ENCODE measurements at places on chromosomes 6 and 20.

DNA sequence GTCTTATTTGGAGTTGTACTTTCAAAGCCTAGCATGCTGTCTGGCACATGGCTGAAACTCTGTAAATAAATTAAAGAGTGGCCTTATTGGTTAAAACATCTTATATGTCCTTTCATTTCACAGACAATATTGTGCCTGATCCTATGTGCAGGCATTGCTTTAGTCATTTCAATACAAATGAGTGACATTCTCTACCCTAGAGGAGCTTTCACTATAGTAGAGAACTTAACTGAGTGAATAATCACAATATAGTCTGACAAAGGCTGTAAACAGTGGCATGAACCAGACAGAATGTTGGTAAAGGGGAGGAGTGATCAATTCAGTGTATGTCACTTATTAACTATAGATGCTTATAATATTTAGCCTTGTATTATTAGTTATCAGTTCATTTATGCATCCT lies 481.8 kb downstream of the TFAP2B start:
- DNase-seq = no peak

- DNase-seq = peak; percentile 98
These were observed 489.8 kb upstream of the MANEA start for GRCh38 chr6:95087394-95088097.

- DNase-seq = peak; percentile 76
These were observed 80.2 kb downstream of the PREP start for GRCh38 chr6:105322499-105323225.

DNA sequence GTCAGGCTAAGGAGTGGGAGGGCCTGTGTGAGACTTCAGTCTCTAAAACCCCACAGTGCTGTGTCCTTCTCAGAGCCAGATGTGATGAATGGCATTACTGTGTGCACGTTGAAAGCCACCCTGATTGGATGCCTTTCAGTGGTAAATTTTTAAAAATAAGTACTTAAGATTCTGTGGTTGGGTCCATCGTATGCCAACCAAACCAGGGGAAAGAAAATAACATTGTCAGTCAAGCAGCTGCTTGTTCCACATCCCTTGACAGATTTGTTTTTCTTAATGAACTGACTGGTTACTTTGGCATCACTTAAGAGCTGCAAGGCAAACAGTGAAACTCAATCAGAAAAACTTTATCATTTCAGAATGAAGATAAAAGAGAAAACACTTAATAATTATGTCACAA lies 334.0 kb upstream of the NT5E start:
- no peak for DNase-seq

GRCh38 chr6:37042150-37042549 lies 36.7 kb downstream of the FGD2 start:
- DNase-seq = no peak

DNA sequence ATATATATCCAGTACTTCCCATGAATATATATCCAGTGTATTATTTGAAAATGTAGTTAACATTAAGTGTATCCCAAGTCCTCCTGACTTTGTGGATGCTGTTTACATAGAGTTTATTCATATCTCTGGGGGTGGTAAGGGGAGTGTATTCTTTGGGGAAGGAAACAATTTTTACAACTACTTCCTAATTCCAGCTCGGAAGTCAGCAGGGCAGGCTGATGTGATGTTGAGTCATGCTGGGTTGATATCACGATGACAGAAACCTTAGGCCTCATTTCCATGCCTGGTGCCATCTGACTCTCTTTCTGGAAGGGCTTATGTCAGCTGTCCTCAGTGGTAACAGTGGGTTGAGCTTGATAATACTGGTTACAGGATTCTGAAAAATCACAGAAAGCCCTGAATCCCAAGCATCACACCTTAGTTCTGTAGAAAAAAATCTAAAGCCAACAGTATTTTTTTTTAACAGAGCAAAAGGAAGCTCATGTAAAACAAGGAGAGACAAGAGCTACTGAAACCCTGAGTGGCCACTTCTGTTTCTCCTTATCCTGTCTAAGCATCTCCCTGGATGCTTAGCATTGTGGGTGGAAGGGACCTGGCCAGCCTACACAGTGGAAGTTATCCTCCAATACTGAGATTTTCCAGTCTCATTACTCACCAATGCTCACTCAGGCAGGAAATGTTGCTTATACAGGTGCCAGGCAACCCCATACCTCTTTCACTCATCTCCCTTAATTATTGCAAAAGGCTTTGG lies 75.2 kb upstream of the IYD start:
- no peak for DNase-seq

GRCh38 chr6:85678602-85679444 lies 36.1 kb upstream of the SYNCRIP start:
- peak; percentile 94 for DNase-seq

DNA sequence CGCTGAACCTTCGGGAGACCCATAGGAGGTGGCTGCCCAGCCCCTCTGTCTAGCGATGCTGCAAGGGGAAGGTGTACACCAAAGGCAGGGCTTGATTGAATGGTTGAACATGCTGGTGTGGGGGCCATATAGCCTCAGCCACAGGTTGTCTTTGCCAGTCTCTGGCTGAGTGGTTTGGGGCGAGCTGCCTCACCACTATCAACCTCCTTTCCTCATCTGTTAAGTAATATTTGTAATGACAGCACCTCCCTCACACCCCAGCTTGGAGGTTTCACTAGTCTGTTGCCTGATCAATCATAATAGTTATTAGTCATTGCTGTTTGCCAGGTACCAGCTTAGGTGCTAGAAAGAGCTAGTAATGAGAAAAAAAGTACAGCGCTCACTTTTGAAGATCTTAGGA lies 11.8 kb upstream of the ZNF831 start:
- DNase-seq = no peak

DNA sequence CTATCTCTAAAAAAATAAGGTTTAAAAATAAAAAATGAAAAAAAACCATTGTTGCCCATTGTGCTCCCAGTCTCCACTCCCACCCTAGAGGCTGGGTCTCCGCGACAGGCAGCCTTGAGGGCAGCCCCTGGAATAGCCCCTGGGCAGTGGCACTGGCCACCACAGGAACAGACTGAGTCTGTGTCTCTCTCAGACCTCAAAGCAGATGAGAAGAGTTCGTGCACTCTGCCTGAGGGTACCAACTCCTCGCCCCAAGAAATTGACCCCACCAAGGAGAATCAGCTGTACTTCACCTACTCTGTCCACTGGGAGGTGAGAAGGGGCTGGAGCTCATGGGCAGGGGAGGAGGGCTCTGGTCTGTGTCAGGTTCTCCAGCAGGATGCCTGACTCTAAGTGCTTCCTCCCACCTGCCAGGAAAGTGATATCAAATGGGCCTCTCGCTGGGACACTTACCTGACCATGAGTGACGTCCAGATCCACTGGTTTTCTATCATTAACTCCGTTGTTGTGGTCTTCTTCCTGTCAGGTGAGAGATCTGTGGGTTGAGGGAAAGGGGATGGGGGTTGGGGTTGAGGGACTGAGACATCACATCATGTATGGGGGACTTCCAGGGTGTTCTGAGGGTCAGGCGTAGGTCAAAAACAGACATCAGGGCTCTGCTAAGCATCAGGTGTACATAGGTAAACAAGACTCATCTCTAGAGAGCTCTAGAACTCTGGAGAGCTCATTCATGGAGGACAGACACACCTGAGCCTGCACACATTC lies 35.6 kb downstream of the TM9SF4 start:
- no peak for DNase-seq

GRCh38 chr6:13281686-13282085 lies 46.7 kb downstream of the TBC1D7 start:
- DNase-seq = no peak

- no peak for DNase-seq
These were observed 988.5 kb upstream of the ADGRB3 start for GRCh38 chr6:67646550-67646949.

- DNase-seq = no peak
These were observed 28.5 kb upstream of the EMILIN3 start for GRCh38 chr20:41394931-41395666.

GRCh38 chr6:100451577-100451976 lies 13.1 kb downstream of the SIM1 start:
- no peak for DNase-seq

GRCh38 chr6:6399568-6399967 lies 79.1 kb upstream of the F13A1 start:
- DNase-seq = no peak

DNA sequence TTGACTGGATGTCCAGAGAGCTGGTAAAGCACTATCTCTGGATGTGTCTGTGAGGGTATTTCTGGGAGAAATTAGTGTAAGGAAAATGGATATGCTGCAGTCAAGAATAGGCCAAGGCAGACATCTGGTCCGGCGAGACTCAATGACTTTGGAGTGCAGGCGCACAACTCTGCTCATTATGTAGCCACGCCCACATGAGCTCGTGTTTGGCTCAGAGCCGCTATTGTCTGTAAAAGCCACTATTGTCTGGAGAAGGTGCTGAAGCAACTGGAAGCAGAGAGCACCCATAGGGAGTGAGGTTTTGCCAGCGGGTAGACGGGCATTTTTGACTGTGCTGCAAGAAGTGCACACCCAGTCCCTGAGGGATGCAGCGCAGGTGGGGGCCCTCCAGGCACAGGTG lies 305.0 kb upstream of the POU3F2 start:
- DNase-seq = no peak

DNA sequence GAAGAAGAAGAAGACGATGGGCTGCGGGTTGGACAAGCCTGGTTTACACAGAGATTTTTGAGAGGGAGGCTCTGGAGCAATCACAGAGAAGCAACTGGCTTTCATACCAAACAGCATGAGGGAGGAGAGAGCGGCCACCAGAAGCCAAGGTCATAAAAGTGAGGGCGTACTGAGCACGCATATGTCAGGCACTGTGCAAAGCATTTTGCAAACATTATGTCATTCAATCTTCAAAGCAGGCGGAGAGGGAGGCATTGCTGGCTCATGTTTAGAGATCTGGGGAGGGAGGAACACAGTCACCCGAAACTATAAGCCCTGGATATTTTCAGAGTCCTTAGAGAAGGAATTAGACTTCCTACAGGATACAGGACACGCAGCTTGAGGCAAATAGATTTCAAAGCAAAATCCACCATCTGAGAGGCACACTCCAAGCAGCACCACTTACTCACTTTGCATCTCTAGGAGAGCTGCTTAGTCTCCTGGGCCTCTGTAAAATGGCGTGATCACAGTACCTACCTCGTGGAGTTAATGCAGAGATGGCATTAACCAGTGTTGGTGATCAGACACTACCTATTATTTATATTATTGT lies 24.6 kb downstream of the RAMACL start:
- no peak for DNase-seq

DNA sequence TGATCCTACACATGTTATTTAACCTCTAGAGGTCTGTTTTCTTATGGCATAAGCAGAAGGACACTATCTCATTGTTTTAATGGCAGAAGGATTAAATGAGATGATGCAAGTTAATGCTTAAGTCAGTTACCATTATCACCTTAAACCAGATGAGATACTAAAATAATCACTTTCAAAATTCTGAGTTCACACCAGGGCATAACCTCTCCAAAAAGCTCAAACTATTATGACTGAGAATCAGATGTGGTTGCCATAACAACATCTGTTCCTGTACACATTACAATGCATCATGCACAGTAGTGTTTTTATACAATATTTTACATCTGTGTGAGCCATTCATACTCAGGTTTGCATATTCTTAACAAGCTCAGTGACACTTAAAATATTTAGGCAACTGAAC lies 10.2 kb downstream of the ADNP start:
- no peak for DNase-seq

DNA sequence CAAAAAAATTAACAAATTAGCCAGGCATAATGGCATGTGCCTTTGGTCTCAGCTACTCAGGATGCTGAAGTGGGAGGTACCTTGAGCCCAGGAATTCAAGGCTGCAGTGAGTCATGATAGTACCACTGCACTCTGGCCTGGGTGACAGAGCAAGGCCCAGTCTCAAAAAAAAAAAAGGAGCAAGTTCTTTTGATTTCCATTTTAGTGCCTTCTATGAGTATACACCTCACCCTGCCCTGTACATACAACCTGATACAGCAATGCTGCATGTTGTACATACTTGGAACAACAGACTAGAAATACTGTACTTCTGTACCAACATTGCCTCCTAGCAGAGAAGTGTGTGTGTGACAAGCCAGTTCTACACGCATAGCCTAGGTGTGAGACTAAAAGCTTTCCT lies 97.3 kb upstream of the CARMIL1 start:
- no peak for DNase-seq

- DNase-seq = no peak
These were observed 14.5 kb upstream of the FBXO30 start for GRCh38 chr6:145829102-145829501.

DNA sequence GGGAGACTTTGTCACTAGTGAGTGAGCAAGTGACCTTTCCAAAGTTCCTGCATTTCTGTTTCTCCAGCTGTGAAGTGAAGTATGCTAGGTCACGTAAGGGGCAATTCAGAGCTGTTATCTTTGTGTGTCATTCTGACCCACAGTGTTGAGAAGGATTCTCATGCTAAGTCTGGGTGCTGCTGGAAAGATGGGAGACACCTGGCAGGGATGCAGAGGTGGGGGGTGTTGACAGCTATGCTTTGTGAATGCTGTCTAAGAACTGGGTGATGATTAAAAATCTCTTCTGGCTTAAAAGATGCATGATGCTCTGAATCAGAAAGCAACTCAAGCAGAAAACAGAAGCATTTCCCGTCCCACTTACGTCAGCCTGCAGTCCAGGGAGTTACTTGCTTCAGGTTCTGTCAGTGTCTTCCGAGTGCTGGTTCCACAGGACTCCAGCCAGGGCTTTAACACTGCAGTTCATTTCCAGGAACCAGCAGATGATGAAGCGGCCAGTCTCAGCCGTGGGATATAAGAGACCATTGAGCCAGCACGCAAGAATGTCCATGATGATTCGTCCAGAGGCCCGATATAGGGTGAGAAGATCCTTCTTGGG lies 30.9 kb upstream of the ASXL1 start:
- DNase-seq = no peak

GRCh38 chr6:33201147-33201545 lies 479 bp downstream of the SLC39A7 start:
- no peak for DNase-seq

DNA sequence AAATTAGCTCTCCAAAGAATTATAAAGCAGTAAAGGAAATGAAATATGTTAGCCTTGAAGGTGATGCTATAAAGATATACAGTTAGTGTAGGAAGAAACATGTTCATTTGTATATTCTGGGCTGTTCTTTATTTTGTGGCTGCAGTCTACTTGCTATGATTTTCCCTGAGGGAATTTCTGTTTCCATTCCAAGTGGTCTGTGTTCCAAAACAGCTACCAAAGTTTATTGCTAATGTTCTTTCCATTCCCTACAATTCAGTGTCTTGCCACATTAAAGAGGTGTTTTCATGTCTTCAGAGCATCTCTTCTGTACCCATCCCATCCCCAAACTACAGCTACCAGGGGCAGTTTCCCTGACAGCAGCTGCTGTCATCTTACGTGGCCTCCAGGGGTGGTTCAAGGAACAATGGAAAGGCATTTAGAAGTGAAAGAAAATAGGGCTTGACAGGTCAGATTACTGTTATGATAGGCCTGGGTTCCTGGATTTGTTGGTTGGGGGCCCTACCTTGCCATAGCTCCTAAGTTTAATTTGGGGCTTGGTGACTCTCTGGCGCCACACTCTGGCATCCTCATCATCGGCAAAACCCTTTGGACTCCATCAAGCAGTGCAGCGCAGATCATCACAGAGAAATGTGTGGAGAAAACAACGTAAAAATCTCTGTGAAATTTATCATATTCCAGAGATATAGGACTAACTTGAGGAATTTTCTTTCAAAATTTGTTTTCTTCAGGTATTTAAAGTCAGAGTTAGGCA lies 33.8 kb upstream of the AIG1 start:
- DNase-seq = no peak

GRCh38 chr6:123742626-123743025 lies 61.0 kb upstream of the NKAIN2 start:
- no peak for DNase-seq

Measured in NCI-H2081 treated with DMSO at 0.1 percent for 48 hours (cell line).